ENCODE measurements at places on chromosomes 3 and 15.

DNA sequence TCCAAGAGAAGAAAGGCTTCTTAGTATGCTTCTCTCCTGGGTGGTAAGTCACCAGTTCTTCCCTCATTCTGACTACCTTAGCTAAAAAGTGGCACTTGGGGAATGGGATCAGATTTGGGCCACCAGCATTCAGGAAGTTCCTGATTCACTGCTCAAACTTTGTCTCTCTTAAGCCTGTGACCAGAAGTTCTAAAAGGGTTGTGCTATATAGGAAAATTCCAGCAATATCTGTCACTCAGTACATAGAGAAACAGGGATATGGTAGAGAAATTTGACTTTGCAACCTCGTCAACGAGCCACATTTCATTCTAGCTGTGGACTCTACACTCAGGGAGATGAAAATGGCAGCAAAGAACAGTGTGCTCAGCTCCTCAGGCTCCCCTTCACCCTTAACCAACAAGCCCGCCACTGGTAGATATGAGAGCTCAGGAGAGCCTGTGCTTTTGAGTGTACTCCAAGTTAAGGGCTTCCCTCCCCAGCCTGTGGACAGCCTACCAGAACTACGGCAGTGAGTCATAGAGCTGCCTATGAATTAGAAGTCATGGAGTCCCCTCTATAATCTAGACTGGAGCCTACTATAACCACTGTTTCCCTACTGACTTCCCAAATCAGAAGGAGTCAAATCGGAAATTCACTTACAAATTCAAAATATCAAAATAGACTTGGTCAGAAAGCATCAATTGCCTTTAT is 52.6 kb upstream of the MYO5C start:
- no peak for DNase-seq

DNA sequence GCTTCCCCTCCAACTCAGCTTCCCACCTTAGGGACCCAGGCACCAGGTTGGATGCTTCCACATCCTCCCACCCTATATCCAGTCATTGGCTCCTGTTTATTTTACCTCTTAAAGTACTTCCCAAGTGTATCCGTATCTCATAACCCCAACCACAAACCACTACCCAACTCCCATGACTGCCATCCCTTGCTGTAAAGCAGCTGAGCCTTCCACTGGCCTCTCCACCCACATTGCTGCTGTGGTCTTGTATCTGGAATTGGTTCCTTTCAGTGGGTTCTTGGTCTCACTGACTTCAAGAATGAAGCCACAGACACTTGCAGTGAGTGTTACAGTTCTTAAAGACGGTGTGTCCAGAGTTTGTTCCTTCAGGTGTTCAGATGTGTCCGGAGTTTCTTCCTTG is 79.8 kb upstream of the HRH1 start:
- no peak for DNase-seq

GRCh38 chr3:72998466-72998865 is 1.9 kb downstream of the PPP4R2 start:
- DNase-seq = no peak

GRCh38 chr3:158532099-158532734 is 38.8 kb upstream of the MLF1 start:
- no peak for DNase-seq

GRCh38 chr3:52144796-52145735 is 9.2 kb downstream of the POC1A start:
- DNase-seq = no peak

GRCh38 chr3:39783680-39784079 is 25.7 kb upstream of the MYRIP start:
- no peak for DNase-seq

DNA sequence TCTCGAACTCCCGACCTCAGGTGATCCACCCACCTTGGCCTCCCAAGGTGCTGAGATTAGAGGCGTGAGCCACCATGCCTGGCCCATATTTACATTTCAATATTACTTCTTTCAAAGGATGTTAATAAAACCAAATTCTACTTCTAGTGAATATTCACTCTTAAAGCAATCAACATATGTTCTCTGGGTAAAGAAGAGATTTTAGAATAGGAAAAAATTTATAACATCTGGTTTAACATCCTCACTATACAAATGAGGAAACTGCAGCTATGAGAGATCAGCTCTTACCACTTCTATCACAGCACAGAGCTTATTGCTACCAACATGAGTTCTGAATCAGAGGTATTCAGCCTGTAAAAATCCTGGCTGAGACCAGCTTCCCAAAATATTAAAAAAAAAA is 48.7 kb downstream of the IL17RD start:
- DNase-seq = no peak

DNA sequence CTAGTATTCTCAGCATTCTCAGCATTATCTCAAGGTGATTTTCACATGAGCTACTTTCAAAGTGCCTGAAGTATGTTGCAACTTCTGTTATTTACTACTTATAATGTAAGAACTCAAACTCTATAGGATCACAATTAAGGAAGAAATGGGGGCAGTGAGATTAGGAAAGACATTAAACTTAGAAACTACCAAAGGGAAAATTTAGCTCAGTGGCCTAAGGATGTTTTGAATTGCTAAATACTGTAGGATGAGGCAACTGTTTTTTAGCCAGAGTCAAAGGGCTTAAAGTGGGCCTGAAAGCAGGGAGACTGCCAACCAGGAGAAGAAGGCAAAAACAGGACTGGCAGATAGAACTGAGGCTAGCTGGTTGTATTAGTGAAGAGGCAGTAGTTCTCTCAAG is 55.5 kb upstream of the MBNL1 start:
- no peak for DNase-seq

GRCh38 chr3:13579063-13579462 is 30.1 kb downstream of the FBLN2 start:
- no peak for DNase-seq

DNA sequence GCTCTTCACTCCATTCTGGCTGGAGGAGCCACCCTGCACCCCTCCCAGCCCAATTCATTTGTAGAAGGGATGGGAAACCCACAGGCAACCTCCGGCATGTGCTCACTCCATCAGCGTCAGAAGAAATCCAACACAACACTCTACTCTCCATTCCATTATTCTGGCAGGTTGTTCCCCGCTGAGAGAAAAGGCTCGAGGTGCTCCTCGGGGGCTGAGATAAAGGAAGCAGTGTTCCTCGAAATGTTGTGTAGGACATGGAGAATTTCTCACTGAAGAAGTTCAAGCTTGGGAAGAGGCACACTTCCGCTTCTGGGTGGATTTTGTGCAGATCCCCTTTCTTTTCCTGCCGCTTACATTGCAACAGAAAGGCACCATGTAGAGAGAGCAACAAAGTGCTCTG is 355.0 kb upstream of the CFAP20DC start:
- no peak for DNase-seq

DNA sequence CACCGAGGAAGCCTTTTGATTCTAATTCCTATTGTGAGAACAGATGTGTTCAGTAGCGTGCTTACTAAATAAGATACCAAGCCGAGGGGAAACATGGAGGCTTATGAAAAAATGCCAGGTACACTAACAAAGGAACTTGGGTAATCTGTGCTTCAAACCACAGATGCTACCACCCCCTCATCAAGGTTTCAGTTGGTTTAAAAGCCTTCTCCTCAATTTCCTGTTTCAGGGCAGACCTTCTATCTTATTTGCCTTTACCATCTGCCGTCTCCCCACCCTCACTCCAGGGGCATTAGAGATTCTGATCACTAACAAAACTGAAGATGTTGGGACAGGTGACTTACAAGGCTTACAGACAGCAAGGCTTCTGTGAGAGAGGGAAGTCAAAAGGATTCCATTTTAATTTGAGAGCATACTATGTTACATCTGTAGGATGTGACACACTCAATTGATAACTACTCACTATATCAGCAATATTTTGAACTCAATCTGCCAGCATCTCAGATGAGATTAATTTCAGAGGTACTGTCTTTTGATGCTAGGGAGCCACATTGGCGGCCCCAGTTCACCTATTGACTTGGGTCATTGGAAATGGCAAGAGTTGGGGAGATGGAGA is 60.6 kb upstream of the PLCL2 start:
- no peak for DNase-seq

DNA sequence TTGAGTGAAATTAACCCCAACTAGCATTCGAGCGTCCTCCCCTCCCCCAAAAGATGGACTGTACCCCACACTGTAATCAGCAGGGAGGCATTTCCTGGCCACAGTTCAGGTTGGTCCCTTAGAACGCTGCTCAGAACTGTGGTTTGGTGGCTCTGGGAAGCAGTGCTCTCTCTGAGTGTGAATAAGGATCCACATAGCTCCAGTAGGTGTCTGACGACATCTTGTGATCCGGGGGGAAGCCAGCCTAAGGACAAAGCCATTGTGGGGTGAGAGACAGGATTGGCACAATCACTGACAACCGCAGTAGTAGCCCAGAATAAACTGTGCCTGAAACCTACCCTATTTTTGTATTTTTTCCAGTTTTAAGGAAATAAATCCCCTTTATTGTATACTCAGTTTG is 125.3 kb downstream of the IGF1R start:
- no peak for DNase-seq

- DNase-seq = no peak
Observed at GRCh38 chr3:101379658-101380376, 59.4 kb upstream of the IMPG2 start.

GRCh38 chr3:52310861-52311575 is 5.1 kb upstream of the DNAH1 start:
- DNase-seq = no peak

DNA sequence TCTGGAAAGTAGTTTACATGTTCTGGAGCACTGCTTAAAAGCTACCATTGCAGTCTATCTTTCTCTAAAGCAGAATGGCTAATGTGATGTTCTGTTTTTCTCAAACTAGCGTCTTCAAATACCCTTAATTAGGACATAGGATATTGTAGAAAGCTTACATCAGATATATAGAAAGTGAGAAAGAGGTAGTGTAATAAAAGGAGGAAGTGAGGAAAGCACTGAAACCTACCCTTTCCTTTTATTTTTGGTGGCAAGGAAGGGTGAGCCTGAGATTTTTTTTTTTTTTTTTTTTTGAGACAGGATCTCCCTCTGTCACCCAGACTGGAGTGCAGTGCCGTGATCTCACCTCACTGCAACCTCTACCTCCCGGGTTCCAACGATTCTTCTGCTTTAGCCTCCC is 9.4 kb downstream of the SENP2 start:
- DNase-seq = no peak

DNA sequence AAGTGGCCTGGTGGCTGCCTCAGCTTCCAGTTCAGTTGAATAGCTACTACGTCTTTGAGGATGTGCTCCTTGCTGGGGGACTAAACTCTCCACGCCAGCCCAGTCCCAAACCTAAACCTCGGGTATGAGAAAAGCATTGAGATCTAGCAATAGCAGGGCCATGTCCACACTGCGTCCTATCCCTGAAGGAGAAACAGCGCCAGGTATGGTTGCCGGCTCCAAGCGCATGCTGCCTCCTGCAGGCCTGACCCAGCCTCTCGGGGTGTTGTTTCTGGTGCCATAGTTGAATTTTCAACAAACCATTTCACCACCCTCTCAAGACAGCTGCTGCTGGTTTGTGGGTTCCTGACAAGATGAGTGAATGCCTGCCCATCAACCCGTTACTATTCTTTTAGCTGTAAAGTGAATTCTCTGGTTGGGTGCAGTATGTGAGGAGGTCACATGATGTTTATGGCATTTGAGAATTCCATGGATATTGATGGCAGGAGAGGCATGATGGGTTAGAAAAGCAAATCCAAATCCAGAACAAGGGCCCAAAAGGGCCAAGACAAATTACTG is 13.0 kb upstream of the SLC28A1 start:
- DNase-seq = no peak

DNA sequence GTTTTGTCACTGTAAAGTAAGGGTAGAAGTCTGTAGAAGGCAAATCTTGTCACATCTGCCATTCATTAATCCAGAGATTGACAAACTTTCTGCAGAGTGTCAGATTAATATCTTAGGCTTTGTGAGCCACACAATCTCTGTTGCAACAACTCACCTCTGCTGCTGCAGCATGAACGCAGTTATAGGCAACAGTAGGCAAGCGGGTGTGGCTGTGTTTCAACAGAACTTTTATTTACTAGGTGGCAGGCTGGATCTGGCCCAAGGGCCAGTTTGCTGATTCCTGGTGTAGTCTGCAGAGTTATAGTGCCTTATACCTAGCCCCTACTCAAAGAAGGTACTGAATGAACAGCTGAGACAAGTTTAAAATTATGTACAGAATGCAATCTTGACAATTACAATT is 396.7 kb downstream of the FOXP1 start:
- no peak for DNase-seq

- DNase-seq = no peak
Observed at GRCh38 chr3:180329187-180329586, 272.8 kb upstream of the TTC14 start.

- DNase-seq = no peak
Observed at GRCh38 chr3:52202384-52203077, 4.6 kb downstream of the ALAS1 start.

GRCh38 chr3:33544126-33544525 is 103.9 kb upstream of the UBP1 start:
- no peak for DNase-seq

- no peak for DNase-seq
Observed at GRCh38 chr3:177523067-177523675, 325.9 kb upstream of the TBL1XR1 start.

- no peak for DNase-seq
Observed at GRCh38 chr3:42163622-42164244, 72.6 kb downstream of the TRAK1 start.

DNA sequence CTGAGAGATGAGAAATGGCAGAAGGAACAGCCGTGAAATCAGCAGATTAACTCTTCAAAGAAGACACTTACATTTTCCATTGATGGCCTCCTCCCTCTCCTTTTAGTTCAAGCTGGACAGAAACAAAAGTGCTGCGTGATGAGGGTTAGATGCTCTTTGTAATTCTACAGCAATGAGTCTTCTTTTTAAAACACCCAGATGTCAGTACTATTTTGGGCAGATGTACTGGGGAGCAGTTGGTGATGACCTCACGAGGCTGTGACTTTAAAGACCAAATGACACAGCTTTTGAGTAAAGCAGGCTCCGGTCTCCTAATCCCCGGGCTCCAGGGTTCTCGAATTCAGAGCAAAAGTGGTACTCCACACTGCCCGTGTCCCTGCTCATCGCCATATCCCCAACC is 198.2 kb downstream of the SLCO3A1 start:
- no peak for DNase-seq

DNA sequence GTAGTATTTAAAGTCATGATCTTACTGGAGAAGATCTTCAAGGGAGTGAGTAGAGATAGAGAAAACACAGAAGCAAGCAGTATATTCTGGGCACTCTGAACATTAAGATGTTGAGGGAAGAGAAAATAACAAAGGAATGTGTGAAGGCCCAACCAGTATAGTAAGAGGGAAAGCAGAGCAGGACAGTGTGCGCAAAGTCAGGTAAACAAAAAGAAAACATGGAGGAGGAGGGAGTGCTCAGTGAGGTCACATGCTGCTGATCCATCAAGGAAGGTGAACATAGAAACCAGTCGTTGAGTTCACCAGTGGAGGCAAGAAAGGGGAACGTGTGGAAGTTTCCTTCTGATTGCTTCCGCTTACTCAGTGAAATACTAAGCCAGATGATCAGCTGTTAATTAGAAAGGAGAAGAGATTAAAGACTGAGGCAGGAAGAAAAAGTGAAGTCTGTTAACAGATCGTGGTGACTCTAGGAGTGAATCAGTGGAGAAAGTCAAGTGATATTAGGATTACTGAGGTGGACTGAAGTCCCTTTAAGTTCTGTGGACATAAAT is 47.2 kb downstream of the OPA1 start:
- DNase-seq = no peak

GRCh38 chr3:153744889-153745288 is 376.3 kb upstream of the ARHGEF26 start:
- DNase-seq = no peak
